ENCODE measurements at places on chromosomes 12 and 14.
A peak's percentile ranks its signal among the peaks of the same experiment; 100 is the strongest.

DNA sequence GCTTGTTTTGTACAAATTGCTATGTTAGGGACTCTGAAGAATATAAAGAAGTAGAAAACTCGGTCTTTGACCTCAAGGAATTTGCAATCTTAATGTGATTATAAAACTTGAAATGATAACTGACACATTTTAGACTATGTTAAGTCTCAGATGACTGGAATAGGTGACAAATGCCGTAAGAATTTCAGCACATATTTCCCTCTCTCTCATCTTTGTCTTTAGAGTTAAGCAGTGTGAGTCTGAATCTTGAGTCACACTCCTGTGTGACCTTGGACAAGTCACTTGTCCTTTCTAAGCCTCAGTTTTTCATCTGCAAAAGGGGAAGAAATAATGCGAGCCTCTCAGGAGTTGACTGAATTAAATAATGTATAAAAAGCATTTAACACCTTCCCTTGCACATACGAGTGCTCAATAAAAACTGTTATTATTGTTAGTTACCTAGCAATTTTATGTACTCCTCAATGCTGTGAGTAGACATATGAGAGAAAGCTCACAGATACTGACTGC lies 103.7 kb downstream of the DYRK2 start:
- no peak for DNase-seq

- DNase-seq = no peak
Measured at GRCh38 chr12:57138526-57139272, 8.7 kb downstream of the LRP1-AS start.

GRCh38 chr12:13170892-13171490 lies 25.5 kb upstream of the EMP1 start:
- no peak for DNase-seq

DNA sequence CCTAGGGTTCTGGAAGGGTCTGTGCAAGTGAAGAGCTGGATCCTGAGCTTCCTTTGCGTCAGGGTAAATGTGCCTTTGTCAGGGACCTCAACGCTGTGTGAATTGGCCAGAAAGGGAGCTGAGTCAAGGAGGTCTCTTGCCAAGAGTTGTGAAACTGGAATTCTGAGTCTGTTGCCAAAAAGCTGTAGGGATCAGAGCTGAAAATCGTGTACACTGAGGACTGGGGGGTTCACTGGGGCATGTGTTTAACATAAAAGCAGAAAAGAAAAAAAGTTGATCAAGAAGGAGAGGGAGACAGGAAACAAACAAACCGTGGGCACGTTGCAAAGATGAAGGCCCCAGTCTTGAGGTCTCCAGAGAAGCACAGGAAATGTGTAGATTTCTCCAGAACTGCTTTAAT lies 1081.5 kb downstream of the VRK1 start:
- DNase-seq = no peak

GRCh38 chr12:115233891-115234543 lies 550.0 kb upstream of the TBX3 start:
- DNase-seq = no peak

DNA sequence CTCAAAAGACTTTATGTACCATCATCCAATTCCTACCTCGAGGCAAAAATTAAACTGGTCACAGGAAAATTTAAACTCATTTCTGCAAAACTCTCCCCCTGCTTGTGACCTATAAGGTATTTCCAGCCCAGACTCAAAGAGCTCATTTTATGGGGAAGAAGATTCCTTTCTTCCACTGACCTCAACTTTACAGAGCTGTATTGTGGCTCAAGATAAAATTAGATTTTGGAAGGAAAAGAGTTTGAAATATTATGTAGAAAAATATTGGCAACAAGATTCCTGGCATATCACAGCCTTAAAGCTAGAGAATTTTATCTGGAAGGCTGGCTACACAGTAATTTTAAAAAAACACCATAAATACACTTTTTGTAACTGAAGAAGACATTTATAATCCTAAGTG lies 91.7 kb downstream of the STXBP6 start:
- DNase-seq = no peak

DNA sequence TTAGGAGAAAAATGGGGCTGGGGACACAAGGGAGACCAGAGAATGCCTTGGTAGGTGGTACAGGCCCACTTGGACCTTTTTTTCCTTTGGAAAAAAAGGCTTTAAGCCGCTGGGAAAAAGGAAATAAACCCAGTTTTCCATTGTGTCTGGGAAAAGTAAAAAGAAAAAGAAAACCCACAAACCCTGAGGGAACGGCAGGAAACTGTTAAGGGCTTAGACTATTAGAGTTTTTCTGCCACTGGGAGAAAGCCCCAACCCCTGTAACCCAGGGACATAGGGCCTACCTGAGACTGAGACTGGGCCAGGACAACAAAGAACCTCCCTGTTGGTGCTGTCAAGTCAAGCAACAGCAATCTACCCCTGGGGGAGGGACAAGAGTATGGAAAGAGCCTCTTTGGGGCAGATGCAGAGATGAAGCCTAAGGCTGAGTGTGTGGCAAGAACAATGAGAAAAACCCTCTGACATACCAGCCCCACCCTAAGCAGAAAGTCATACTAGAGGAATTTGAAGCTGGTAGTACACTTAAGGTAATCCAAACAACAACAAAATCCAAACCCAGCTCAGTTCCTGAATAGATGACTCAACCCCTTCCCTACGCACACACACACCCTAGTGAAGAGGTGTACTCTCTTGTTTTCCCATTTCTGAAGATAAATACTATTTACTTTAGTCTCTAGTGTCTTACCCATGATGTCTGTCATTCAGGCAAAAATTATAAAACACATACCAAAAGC lies 22.8 kb downstream of the ATF1 start:
- DNase-seq = no peak

DNA sequence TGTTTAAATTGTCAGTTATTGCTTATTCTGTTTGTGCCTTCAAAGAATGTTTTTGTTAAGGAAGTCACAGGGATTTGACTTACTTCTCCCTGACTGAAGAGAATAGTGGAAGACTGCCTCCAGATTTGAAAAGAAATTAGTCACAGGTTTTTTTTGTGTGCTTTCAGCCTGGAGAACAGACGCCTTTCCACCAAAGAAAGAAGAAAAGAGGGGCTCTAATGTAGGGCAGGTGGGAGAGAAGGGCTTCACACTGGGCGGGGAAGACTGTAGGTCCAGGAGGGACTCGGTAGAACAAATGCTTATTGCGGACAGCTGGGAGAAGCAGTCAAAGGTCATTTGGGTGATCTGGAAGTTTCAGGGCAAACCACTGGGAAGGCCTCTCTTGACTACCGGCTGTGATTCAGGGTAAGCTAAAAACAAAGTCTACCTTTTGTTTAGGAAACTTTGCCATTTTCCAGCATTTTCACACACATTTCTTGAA lies 76.8 kb downstream of the SAMD4A start:
- no peak for DNase-seq

GRCh38 chr14:61218157-61218556 lies 63.0 kb downstream of the TMEM30B start:
- DNase-seq = no peak

- DNase-seq = no peak
Measured at GRCh38 chr14:55577229-55577628, 2.8 kb upstream of the KTN1 start.

GRCh38 chr12:26870491-26871419 lies 37.8 kb upstream of the ITPR2 start:
- DNase-seq = peak; percentile 80

DNA sequence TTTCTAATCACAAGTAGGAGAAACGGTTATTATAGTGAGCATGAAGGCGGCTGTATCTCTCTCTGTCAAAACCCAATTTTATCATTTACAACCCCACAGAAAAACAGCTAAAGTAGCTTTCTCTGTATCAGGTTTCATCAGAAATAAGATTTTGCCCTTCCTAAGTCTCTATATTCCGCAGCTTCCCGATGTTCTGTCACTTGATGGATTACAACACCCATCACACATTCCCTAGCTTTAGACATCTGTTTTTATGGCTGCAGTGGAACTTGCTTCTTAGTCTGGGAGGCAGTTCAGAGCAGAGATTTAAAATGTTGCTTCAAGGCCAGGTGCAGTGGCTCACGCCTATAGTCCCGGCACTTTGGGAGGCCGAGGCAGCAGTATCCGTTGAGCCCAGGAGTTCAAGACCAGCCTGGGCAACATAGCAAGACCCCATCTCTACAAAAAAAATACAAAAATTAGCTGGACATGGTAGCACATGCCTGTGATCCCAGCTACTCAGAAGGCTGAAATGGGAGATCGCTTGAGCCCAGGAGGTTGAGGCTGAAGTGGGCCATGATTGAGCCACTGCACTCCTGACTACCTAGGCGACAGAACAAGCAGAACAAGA lies 27.6 kb upstream of the FOXN3 start:
- no peak for DNase-seq

All from NCI-H1092 treated with DMSO at 0.1 percent for 48 hours (cell line).